ENCODE measurements at places on chromosomes 12 and 14. TPM values are rescaled to one million over a fixed set of nuclear protein-coding genes. Genes with fewer than 3 reads are reported as not detected.

The DDX11 gene
- 20.9 TPM for total RNA-seq

The PLEKHD1 gene
- 0.26 TPM for total RNA-seq

The RNF212B gene
- not detected for total RNA-seq

The ZDHHC22 gene
- not detected for total RNA-seq

The LRFN5 gene
- total RNA-seq, result 0.13 TPM

The SLC25A29 gene
- total RNA-seq, result 17.3 TPM

The TMPRSS12 gene
- total RNA-seq, result not detected

The GPR137C gene
- total RNA-seq, result 0.26 TPM

The MYO1H gene
- total RNA-seq, result not detected

The TOMM20L gene
- total RNA-seq, result not detected

The PRR4 gene
- total RNA-seq, result 0.53 TPM

The DBX2 gene
- not detected for total RNA-seq

The MIPOL1 gene
- 16.6 TPM for total RNA-seq

The HNF1A gene
- total RNA-seq, result not detected

The ADCY4 gene
- total RNA-seq, result 0.77 TPM

All from bronchial epithelial cell (primary cell).